ENCODE measurements at places on chromosomes 7 and 10.

GRCh38 chr7:38863601-38864291, 45.2 kb downstream of the VPS41 start:
- DNase-seq: no peak

DNA sequence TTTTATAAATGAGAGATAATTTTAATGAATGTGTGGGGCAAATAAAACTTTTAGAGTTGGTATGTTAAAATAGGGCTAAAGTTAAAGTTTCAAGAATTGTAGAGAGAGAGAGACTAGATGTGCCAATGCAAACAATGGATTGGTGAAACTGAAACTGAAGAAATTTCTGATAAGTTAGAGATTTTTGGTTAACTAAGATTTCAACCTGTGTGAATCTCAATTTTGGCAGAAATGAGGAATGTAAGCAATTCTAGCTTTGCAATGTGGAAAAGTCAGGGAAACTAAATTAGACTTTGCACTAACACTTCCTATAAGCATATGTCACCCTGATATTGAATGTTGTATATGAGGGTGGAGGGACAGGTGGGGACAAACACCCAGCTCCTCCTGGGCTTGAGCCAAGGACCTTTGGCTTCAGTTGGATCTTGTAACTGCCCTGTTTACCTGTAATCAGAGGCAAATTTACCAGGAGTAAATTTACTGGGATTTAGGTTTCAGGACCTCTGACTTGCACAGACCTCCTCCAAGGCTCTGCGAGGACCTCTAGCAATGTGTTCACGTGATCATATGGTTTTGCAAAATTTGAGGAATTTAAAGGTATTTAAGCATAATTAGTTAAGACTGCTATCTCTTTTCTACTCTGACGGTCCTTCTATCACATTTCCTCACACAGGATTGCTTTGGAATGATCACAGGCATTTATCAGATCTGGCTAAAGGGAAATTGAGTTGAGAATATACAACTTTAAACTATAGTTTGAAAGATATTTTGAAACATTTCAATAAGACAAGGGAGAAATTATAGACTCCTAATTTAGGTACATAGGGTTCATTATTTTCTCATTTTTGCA, 33.1 kb upstream of the RPA3 start:
- no peak for DNase-seq

DNA sequence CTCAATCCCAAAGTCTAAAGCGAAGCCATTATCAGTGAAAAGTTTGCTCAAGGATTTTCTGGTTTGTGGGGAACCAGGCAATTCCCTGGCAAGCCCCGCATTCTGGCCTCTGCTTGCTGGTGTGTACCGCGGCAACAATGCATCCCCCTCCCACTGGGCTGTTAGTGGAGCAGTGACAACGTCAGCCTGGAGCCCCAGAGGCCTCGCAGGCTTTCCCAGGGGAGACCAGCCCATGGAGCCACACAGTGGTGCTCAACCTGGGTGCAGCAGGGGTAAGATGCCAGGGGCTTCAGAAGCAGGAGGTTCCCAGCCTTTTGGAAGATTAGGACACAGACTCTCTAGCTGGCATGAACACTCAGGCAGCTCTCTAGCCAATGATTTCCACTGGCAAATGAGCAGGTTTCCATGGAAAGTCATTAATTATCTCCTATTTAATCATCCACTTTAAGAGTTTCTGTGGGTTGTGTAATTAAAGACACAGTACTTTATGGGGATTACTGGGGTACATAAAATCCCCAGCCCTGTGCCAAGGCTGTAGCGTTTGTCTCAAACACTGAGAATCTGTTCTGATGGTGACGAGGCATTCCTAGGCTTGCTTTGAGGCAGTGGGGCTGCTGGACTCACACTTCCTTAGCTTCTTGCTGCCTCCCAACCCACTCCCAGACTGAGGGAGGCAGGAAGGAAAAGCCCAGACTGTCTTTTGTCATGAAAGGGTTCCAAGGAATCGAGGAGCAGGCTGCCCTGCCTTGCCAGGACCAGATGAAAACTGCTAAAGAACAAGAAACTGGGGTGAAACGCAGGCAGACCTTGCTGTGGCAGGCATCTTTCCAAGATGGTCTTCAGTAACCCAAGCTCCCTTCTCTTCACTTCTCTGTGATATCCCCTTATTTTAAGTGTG, 411.9 kb upstream of the SHH start:
- no peak for DNase-seq

GRCh38 chr7:42219447-42219846, 17.6 kb downstream of the GLI3 start:
- no peak for DNase-seq

DNA sequence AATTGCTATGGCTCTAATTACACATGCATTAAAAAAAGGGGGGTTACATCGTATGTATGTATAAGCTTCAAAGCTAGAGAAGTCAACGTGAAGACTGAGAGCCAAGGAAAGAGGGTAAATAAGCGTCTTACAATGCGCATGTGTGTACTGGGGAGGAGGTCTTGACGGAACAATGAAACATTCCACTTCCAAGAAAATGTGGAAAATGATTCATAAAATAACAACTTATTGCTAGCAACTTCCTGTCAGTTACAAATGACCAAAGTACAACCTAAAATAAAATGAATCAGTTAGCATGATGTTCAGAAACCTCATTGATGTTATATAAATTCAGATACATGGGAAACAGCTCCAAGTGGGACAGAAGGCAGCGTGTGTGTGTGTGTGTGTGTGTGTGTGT, 104.1 kb upstream of the RHEB start:
- DNase-seq: no peak

GRCh38 chr7:24952464-24952863, 27.5 kb downstream of the OSBPL3 start:
- DNase-seq: no peak

- DNase-seq: no peak
Measured at GRCh38 chr7:19336836-19337383, 191.7 kb upstream of the FERD3L start.

GRCh38 chr10:107139237-107139636, 25.3 kb downstream of the SORCS1 start:
- no peak for DNase-seq

GRCh38 chr7:128373606-128374005, 12.1 kb upstream of the PRRT4 start:
- DNase-seq: no peak

DNA sequence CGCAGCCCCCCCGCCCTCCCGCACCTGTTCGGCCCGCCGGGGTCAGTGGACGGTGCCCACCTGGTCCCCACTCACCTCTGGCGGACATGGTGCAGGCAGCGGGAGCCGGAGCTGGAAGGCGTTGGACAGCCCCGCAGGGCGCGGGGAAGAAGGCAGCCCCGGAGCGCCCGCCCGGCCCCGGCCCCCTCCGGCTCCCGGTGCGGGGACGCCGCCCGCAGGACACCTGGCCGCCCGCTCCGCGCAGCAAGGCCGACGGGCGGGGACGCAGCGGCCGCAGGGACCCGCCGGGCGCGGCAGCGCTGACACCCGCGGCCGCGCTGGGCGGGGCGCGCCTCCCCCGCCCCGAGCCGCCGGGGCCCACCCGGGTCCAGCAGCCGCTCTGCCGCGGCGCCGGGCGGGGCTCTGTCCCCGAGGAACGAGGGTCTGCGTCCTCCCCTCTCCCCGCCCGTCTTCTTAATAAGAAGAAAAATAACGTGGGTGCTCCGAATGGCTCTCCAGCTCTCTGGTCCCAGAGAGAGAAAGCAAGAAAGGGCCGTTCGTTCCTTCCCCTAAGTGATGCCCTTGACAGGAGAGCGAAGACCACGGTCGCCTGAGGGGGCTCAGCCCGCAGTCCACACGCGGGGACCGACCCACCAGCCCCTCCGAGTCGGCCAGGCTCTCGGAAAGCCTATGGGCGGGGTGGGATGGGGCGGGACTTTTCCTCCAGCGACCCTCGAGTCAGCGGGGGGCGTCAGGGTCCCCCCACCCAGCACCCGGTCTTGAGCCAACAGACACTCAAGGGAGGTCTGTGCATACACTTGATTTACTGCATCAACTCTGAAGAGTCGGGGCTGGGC, 53.4 kb upstream of the FHIP2A start:
- DNase-seq: peak; percentile 43

- no peak for DNase-seq
Measured at GRCh38 chr7:113628948-113629847, 289.6 kb downstream of the PPP1R3A start.
